Hematopoietic multipotent progenitor cell treated with erythropoietin and hydrocortisone succinate and interleukin-3 and kit ligand, for 15 days (in vitro differentiated cells): ENCODE measurements at places on chromosomes 3 and 15.

GRCh38 chr15:35911052-35911777 is 365.2 kb upstream of the DPH6 start:
- no peak for DNase-seq

- no peak for DNase-seq
Observed at GRCh38 chr3:15091575-15091974, 7.4 kb downstream of the RBSN start.

GRCh38 chr3:149340310-149340933 is 7.0 kb upstream of the TM4SF18 start:
- DNase-seq = no peak

- DNase-seq = no peak
Observed at GRCh38 chr3:18618723-18619122, 193.6 kb upstream of the SATB1 start.

DNA sequence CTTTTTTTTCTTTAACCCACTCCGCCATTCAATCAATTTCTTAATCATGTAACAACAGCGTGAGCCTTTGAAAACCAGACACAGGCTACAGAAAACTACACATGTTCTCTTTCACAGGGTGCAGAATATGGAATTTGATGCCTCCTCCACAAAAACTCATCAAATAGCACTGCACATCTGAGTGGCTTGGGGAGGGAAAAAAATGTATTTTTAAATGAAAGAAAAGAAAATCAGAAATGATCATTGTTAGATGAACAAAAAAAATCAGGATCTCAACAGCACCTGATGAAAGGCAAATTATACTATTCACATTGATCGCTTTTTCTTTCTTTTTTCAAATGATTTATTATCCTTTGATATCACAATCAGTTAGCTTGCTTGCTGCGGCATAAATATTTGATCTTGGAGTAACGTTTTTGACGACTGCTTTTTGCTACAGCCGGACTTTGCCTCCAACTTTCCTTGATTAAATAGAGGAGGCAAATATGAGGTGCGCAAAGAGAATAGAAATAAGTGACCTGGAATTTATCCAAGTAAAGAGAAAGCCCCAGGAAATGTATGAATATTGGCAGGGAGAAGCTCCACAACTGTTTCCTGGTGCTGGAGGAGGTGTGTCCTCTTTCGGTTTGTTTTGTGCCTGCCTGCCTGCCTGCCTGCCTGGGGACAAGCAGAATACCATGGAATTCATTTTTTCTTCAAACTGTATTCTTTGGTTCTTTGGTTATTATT is 63.1 kb downstream of the EDEM1 start:
- DNase-seq = no peak
